Activated naive CD4-positive, alpha-beta T cell treated with anti-CD3 and anti-CD28 coated beads for 36 hours (primary cell): ENCODE measurements at places on chromosomes 6 and 20. TPM values are rescaled to one million over a fixed set of nuclear protein-coding genes. Genes with fewer than 3 reads are reported as not detected.
A peak's percentile ranks its signal among the peaks of the same experiment; 100 is the strongest.

Gene BNIP5
- total RNA-seq = not detected

Gene ZNF311
- 0.69 TPM for total RNA-seq

Gene CAPN11
- total RNA-seq = not detected

Gene MUC22
- total RNA-seq = not detected

Gene ABHD16B
- total RNA-seq = not detected

Gene RFX6
- total RNA-seq = not detected

Gene HLA-DOA
- 1.4 TPM for total RNA-seq

Gene CRISP3
- not detected for total RNA-seq

Gene TFAP2B
- total RNA-seq = not detected

Gene FAM229B
- total RNA-seq = 10.2 TPM

Gene TPBG
- not detected for total RNA-seq

Gene FOXQ1
- total RNA-seq = not detected

Gene MLIP
- total RNA-seq = not detected

Gene RNF144B
- total RNA-seq = 3.2 TPM

Gene HUS1B
- 1.2 TPM for total RNA-seq

- H3K36me3 ChIP-seq = no peaks in the 10 kb centered on the region
- no peak overlapping the region for H3K4me3 ChIP-seq
- H3K27me3 ChIP-seq = peaks cover 39% of the 10 kb centered on the region
- H3K27ac ChIP-seq = no peak overlapping the region
These were observed 89.4 kb downstream of the LINC00237 start for GRCh38 chr20:21016751-21017150.

DNA sequence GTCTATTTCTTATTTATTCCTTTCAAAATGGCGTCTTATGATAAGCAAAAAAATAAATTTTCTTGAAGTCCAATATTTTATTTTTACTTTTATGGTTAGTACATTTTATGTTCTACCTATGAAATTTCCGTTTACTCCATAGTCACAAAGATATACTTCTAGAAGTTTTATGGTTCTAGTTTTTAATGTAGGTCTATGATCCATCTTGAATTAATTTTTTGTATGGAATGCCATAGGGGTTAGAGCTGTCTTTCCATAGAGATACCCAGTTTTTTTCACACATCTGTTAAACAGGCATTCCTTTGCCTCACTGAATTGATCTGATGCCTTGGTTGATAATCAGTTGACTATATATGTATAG, 24.9 kb upstream of the ASIP start:
- no peak overlapping the region for H3K27ac ChIP-seq
- DNase-seq = no peak
- H3K27me3 ChIP-seq = peaks cover 22% of the 10 kb centered on the region

- no peak overlapping the region for H3K27ac ChIP-seq
- no peak for DNase-seq
- no peaks in the 10 kb centered on the region for H3K36me3 ChIP-seq
- H3K27me3 ChIP-seq = peaks cover 64% of the 10 kb centered on the region
These were observed 2.0 kb upstream of the FOXC1 start for GRCh38 chr6:1607516-1608221.

DNA sequence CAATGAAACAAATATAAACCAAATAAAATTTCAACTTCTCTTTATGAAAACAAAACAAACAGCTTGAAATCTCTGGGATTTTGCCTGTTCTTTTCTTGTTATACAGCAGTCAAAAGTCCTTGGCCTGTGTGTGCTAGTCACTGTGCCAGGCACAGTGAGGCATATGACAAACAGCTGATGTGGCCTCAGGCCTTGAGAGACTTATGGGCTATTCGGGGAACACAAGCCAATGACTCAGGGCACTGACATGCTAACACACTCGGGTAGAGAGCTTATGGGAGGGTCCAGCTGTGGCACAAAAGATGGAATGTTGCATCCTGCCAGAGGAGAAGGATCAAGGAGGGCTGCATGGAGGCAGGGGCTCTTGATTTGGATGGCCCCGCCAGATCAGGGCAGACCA, 95.4 kb upstream of the NKX2-2 start:
- H3K4me3 ChIP-seq = no peak overlapping the region
- H3K4me1 ChIP-seq = no peaks in the 10 kb centered on the region
- peaks cover 42% of the 10 kb centered on the region for H3K27me3 ChIP-seq
- no peak for DNase-seq

GRCh38 chr6:63731930-63732329, 96.3 kb downstream of the PHF3 start:
- H3K27me3 ChIP-seq = no peaks in the 10 kb centered on the region
- H3K27ac ChIP-seq = no peak overlapping the region
- H3K36me3 ChIP-seq = no peaks in the 10 kb centered on the region
- H3K4me1 ChIP-seq = no peaks in the 10 kb centered on the region

GRCh38 chr6:24883618-24884017, 52.1 kb downstream of the RIPOR2 start:
- peaks cover 91% of the 10 kb centered on the region for H3K4me1 ChIP-seq
- DNase-seq = peak; percentile 82
- H3K4me3 ChIP-seq = peak overlapping the region; percentile 73
- H3K36me3 ChIP-seq = peaks cover 21% of the 10 kb centered on the region
- H3K27ac ChIP-seq = peak overlapping the region; percentile 99

DNA sequence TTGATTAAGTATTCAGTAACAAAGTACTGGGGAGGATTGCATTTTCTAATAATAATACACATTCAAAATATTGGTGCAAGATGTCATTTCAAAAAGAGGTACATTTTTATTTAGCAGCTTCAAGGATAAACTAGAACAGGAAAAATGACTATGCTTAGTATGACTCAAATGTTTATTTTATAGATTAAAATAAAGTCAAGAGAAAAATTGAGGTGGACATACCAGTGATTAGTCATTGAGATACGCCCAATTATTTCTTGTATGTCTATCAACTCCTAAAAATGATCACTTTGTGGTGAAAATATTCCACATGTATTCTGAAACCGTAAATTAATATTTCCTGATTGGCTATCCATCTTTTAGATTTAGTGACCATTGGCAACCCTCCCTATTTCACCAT, 96.7 kb downstream of the PHF3 start:
- no peak overlapping the region for H3K27ac ChIP-seq
- H3K27me3 ChIP-seq = no peaks in the 10 kb centered on the region
- H3K4me1 ChIP-seq = no peaks in the 10 kb centered on the region
- no peak for DNase-seq

GRCh38 chr20:18847226-18847755, 33.7 kb downstream of the SCP2D1 start:
- no peaks in the 10 kb centered on the region for H3K36me3 ChIP-seq
- no peak overlapping the region for H3K27ac ChIP-seq
- H3K4me1 ChIP-seq = no peaks in the 10 kb centered on the region
- no peak overlapping the region for H3K4me3 ChIP-seq

GRCh38 chr20:59207742-59208357, 44.2 kb downstream of the ZNF831 start:
- no peaks in the 10 kb centered on the region for H3K27me3 ChIP-seq
- peak overlapping the region; percentile 32 for H3K27ac ChIP-seq
- H3K4me1 ChIP-seq = peaks cover 30% of the 10 kb centered on the region
- H3K36me3 ChIP-seq = peaks cover 2% of the 10 kb centered on the region
- peak; percentile 91 for DNase-seq

DNA sequence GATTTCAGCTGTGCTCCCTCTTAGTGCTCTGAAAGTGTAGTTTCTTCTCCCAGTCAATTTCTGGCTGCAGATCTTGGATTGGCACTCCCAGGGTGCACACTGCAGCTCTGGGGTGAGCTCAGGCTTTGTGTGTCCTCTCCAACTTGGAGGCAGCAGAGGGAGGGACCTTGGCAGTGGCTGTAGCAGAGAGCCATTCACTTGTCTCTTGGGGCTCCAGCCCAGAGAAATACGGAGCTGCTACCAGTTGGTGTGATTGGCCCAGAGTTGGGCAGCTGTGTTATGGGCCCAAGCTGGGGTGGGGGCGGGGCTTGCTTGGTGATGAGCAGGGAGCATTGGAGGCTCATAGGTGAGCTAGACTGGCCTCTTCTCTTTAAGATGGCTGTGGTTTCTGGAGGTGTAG, 65.9 kb downstream of the KLHL32 start:
- no peak overlapping the region for H3K27ac ChIP-seq
- no peak overlapping the region for H3K4me3 ChIP-seq
- no peaks in the 10 kb centered on the region for H3K4me1 ChIP-seq

- H3K4me3 ChIP-seq = no peak overlapping the region
- peaks cover 6% of the 10 kb centered on the region for H3K4me1 ChIP-seq
- H3K36me3 ChIP-seq = no peaks in the 10 kb centered on the region
- DNase-seq = no peak
These were observed 2.4 kb downstream of the DSP start for GRCh38 chr6:7543789-7544424.

DNA sequence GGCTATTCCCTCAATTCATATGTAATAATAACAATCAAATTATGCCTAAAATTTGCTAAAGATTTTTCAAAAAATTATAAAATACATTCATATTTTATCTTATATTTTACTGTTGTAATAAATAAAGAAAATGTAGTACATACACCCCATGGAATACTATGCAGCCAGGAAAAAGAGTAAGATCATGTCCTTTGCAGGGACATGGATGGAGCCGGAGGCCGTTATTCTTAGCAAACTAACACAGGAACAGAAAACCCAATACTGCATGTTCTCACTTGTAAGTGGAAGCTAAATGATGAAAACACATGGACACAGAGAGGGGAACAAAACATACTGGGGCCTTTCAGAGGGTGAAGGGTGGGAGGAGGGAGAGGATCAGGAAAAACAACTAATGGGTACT, 584.2 kb upstream of the MMS22L start:
- H3K27ac ChIP-seq = no peak overlapping the region
- no peaks in the 10 kb centered on the region for H3K36me3 ChIP-seq
- DNase-seq = no peak
- H3K4me1 ChIP-seq = no peaks in the 10 kb centered on the region
- H3K27me3 ChIP-seq = no peaks in the 10 kb centered on the region
- H3K4me3 ChIP-seq = no peak overlapping the region

DNA sequence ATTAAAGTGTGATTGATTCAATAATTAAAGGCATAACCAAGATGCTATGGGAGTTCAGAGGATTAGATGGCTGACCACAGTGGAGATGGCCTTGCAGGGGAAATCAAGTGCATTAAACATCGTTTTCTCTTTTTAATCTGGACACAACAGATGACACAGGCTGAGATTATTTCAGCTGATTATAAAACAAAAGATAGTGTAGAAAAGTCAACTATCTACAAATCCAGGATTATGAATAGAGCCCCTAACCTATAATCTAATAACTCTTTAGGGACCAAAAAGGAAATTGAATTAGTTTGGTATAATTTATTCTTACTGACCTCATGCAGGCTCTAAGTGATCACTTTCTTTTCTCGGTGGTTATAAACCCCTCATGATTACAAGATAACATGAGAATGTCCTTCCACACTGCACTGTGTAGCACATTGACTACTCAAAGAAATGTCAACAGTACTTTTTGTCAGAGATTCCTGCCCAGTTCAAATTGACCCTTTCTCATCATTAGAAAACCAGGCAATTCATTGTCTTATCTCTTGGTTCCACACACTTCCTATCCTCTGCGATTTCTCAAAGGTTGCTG, 122.1 kb downstream of the PKHD1 start:
- no peaks in the 10 kb centered on the region for H3K36me3 ChIP-seq
- no peak overlapping the region for H3K27ac ChIP-seq
- no peak overlapping the region for H3K4me3 ChIP-seq
- H3K27me3 ChIP-seq = peaks cover 6% of the 10 kb centered on the region

- peaks cover 58% of the 10 kb centered on the region for H3K4me1 ChIP-seq
- no peak overlapping the region for H3K27ac ChIP-seq
- H3K4me3 ChIP-seq = no peak overlapping the region
- DNase-seq = no peak
These were observed 4.7 kb upstream of the MICAL1 start for GRCh38 chr6:109460161-109460829.

GRCh38 chr6:84258866-84259265, 31.4 kb upstream of the CEP162 start:
- H3K4me1 ChIP-seq = no peaks in the 10 kb centered on the region
- H3K27ac ChIP-seq = no peak overlapping the region
- no peak for DNase-seq
- H3K36me3 ChIP-seq = no peaks in the 10 kb centered on the region
- no peak overlapping the region for H3K4me3 ChIP-seq
- peaks cover 23% of the 10 kb centered on the region for H3K27me3 ChIP-seq

GRCh38 chr6:167111597-167111996, 11.3 kb upstream of the CCR6 start:
- peaks cover 2% of the 10 kb centered on the region for H3K27me3 ChIP-seq
- DNase-seq = no peak
- peaks cover 8% of the 10 kb centered on the region for H3K4me1 ChIP-seq

DNA sequence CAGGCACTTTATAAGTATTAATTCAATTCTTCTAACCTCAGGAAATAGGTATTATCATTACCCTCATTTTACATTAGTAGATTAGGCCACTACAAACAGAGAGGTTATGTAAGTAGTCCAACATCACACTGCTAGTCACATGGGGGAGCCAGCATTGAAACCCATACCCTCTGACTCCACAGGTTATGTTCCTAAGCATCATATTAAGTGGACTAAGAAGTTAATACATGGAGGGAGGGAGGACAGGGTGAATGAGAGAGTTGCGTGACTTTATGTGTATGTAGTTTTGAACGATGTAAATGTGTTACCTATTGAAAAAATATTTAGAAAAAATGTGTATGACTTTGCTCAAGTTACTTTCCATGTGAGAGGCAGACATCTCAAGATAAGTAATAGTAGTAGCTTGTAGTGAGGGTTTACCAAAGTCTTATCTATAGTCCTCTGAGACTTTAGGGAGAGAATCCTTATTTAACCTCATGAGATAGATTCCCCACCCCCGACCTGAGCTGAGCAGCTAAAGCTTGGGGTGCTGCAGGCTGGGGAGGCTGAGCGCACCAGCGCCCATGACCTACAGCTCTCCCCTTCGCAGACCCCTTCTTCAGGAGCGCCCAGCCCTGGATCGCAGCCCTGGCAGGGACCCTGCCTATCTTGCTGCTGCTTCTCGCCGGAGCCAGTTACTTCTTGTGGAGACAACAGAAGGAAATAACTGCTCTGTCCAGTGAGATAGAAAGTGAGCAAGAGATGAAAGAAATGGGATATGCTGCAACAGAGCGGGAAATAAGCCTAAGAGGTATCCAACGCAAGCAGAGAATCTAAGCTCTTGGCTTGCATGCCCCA, 7.5 kb downstream of the BTN3A2 start:
- H3K27me3 ChIP-seq = no peaks in the 10 kb centered on the region
- DNase-seq = no peak
- peak overlapping the region; percentile 44 for H3K27ac ChIP-seq
- peaks cover 52% of the 10 kb centered on the region for H3K4me1 ChIP-seq

GRCh38 chr6:96563853-96564252, 925 bp downstream of the FHL5 start:
- peaks cover 2% of the 10 kb centered on the region for H3K27me3 ChIP-seq
- no peak overlapping the region for H3K27ac ChIP-seq
- DNase-seq = no peak
- peaks cover 2% of the 10 kb centered on the region for H3K4me1 ChIP-seq

DNA sequence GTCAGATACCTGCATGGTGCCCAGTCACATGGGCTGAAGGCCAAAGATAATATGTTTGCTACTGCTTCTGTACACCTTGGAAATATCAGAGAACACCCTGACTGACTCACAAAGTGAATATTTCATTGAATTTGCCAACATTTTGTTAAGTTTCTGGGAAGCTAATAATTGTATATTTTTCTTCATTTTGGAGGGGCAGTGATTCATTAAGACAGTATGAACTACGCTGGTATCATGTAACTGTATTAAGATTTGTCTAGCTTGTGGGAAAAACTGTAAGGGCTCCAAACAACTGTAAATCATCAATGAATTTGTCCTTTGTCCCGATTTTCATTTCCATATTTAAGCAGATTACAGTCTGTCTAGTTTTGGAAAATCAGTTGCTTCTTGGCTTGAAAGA, 102.3 kb upstream of the CCN2 start:
- no peaks in the 10 kb centered on the region for H3K36me3 ChIP-seq
- DNase-seq = no peak
- H3K27ac ChIP-seq = no peak overlapping the region
- no peak overlapping the region for H3K4me3 ChIP-seq

- H3K27ac ChIP-seq = peak overlapping the region; percentile 11
- H3K4me1 ChIP-seq = peaks cover 49% of the 10 kb centered on the region
- H3K4me3 ChIP-seq = no peak overlapping the region
- peaks cover 8% of the 10 kb centered on the region for H3K36me3 ChIP-seq
- no peaks in the 10 kb centered on the region for H3K27me3 ChIP-seq
These were observed 96.6 kb downstream of the ARID1B start for GRCh38 chr6:156873654-156874380.
